ENCODE measurements at places on chromosomes 1 and 21.

GRCh38 chr1:116207126-116207735 is 96.0 kb downstream of the MAB21L3 start:
- DNase-seq: no peak

DNA sequence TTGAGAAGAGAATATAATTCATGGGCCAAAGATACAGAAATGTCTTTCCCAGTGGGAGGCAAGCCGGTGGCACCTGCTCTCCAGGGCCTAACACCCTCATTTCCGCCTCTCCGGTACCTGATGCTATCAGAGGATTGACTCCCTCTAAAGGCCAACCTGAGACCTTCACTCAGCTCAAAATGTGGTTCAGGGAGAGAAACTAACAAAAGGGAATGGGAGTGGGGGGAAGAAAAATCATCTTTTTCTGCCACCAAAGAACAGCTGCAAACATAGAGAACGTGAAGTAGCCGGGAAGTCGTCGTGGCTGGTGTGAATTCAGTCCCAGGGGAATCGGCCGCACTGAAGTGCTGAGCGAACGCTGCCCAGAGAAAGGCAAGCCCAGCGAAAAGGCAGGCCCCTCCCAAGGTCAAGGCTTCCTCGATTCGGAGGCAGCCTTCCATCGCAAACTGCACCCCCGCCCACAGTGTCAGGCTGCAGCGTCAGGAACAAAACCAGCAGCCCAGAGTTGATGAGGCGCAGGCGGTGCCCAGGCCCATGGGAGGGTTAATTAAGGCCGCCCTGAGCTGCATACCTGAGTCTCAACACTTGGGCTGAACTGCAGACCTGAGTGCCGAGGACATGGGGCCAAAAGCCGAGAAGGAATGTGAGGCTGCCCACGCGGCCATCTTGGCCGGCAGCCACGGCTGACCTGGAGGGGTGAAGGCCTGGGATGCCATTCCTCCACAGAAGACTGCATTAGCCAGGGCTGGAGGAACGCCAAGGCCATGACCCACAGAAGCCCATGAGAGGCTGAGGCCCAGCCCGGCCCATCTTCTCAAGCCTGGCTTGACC is 160.2 kb downstream of the PSMG1 start:
- DNase-seq: no peak

- peak; percentile 35 for DNase-seq
Observed at GRCh38 chr1:22176258-22176657, 33.4 kb upstream of the WNT4 start.

- no peak for DNase-seq
Observed at GRCh38 chr1:33763406-33763805, 100.5 kb upstream of the HMGB4 start.

DNA sequence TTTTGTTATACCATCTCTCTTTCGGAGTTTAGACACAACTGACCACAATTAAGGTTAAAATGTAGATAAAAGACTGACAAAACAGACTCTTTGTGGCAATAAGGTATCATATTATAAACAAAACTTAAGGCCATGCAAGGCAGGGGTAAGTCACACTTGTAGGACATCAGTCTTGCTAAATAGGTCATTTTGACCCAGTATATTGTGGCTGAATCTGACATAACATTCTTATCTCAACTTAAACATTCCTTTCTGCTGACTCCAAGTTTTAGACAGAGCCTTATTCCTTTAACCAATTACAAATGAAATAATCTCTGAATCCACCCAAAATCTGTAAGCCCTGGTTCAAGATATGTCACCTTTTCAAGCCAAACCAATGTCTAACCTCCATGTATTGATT is 733.4 kb upstream of the B3GALT2 start:
- no peak for DNase-seq

GRCh38 chr1:37814252-37814651 is 6.2 kb upstream of the YRDC start:
- no peak for DNase-seq

- no peak for DNase-seq
Observed at GRCh38 chr1:154970631-154971340, at the start of gene SHC1. SHC1 (minus strand) TSS chr1:154970747; CDS start chr1:154970526, 221 bp downstream.

- DNase-seq: no peak
Observed at GRCh38 chr1:223147873-223148272, 4.8 kb upstream of the TLR5 start.

DNA sequence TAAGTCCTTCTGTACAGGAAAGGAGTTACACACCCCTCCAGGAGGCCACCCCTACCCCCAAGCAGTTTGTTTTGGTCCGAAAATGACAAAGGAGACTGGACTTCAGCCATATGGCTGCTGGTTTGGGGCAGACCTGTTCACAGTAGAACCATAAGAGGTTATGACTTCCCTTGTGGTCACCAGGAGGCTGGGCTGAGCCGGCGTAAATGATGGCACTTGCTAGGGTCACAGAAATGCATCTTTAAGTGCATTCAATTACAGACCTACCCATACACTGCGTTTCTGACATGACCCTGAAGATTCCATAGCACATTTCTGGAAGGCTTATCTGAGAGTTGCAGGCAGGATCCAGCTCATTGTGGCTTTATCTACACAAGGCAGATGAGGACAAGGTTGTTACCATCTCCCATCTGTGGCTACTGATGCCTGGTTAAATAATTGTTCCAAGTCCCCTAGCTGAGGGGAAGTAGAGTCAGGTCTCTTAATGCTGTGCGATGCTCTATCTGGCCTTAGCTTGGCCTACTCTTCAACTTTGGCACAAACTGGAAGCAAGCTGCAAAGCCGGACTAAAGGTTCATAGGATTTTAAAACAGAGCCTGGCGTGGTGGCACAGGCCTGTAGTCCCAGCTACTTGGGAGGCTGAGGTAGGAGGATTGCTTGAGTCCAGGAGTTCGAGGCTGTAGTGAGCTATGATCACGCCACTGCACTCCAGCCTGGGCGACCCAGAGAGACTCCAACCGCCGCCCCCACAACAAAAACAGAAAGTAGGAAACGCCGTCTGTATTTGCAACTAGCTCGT is 1.7 kb upstream of the TRIM67 start:
- no peak for DNase-seq

DNA sequence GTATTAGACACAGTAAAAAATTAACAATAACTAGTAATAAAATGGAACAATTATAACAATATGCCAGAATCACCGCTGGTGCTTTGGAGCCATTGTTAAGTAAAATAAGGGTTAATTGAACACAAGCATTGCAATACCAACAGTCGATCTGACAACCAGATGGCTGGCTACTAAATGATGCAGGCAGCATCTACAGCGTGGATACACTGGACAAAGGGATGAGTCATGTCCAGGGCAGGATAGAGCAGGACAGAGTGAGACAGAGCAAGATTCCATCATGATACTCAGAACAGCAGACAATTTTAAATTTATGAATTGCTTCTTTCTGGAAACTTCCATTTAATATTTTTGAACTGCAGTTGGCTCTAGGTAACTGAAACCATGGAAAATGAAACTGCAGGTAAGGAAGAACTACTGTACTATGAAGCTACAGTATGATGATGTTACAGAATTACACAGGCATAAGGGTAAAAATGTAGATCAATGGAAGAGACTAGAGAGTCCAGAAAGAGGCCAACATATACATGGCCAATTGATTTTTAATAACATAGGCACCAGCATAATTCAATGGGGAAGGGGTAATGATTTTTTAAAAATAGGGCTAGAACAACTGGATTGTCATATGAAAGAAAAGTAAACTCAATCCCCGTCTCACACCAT is 168.7 kb downstream of the RRAGC start:
- DNase-seq: no peak

DNA sequence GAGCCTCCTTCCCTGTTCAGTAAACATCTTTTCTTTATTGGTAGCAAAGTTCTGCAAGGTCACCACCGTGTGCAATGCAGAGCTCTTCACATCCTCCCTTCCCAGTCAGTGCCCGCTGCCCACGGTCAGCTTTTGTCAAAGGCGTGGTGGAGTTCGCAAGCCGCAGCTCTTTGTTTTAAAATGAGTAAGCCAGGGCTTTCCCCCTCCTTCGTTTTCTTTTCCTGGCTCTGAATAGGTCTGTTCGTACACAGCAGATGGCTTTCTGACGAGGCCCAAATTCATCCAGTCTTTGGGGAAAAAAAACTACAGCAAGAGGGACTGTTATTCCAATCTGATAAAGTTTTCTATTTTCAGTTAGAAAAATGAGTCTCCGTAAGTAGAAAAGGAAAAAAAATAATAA is 153.2 kb downstream of the LRIG2 start:
- peak; percentile 9 for DNase-seq

DNA sequence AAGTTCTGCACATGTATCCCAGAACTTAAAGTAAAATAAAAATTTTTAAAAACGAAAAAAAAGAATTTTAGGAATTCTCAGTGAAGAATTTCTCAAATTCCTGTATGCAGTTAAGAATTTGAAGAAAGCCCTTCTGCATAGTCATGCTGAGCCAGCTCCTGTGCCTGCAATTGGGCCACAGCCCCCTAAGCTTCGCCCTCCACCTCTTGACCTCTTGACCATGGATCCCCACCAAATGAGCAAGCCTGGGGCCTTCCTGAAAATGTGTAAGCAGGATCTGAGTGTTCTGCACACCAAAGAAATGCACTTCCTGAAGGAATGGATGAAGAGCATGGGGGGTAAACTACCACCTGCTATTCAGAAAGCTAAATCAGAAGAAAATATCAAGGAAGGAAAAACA is 52.0 kb downstream of the NBPF6 start:
- DNase-seq: no peak

DNA sequence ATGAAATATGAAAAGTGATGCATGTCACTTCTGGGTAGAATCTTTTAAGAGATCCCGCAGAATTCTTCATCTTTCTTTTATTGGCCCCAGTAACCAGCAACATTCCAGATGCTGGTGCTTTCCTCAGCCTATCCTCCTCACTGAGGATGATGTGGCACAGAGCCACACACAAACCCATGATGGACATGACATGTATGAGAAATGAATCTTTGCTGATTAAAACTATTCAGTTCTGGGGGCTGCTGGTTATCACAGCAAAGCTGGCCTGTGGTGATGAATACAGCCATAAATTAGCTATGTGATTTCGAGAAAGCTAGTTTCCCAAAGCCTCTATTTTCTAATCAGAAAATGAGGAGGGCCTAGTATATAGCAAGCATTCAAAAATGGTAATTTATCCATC is 8.3 kb upstream of the ERICH3 start:
- DNase-seq: no peak

DNA sequence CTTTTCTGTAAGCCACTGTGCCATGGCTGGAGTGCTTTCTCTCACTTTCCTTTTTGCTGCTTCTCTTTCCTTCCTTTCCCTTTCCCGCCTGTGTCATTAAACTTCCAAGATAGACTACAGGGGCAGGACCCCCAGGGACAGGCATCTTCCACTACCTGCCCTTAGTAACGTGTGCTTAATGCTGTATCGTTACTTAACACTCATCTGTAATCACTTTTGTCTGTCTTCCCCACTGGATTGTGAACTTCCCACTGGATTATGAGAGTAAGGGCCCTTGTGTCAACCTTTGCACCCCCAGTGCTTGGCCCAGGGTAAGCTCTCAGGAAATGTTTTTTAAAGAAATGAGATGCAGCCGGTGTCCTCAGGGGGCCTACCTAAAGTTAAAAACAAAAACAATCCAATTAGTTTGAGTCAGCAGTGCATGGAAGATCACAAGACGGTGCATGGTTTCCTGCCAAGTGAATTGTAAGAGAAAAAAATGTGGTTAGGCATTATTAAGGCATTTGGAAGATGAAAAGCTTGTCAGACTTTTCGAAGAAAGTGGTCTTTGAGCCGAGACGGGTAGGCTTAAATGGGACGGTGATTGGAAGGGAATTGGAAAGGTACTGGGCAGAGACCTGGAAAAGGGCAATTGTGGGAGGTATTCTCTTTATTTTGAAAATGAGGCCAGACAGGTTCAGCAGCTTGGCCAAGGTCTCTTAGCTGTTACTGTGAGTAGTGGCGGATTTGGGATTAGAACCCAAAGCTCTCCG is 958 bp downstream of the LYPLAL1 start:
- DNase-seq: peak; percentile 61

GRCh38 chr1:9586147-9586766 is 2.5 kb upstream of the TMEM201 start:
- no peak for DNase-seq

DNA sequence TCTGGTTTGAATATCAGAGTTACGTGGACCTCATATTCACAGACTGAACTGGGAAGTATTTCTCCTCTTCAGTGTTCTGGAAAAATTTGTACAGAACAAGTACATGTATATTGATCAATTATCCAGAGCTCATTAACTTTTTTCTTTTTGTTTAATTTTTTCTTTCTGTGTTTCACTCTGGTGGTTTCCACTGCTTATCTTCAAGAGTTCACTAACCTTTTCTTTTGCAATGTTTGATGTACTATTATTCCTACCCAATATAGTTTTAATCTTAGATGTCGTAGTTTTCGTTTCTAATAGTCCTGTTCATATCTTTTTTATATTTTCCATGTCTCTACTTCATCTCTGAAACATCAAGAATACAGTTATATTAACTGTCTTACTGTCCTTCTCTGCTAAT is 46.5 kb downstream of the TUT4 start:
- DNase-seq: no peak

DNA sequence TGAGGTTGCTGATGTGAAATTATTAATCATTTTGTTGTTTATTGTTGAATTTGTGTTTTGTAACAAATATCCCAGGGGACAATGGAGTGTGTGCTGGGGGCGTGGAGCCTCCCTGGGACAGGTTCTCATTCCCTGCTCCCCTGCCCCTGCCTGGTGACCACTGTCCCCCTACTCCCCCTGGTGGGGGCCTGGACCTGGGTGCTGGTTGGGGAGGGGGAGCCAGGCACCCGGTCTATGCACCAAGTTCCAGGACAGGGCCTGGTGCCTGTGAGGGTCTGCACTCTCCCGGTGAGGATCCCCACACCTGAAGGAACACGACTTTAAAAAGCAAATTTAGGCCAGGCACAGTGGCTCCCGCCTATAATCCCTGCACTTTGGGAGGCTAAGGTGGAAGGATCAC is 42.4 kb downstream of the CHD5 start:
- no peak for DNase-seq

- DNase-seq: no peak
Observed at GRCh38 chr1:19878637-19878985, 3.6 kb upstream of the OTUD3 start.

GRCh38 chr21:38039841-38040240 is 123.6 kb upstream of the KCNJ6 start:
- DNase-seq: no peak

DNA sequence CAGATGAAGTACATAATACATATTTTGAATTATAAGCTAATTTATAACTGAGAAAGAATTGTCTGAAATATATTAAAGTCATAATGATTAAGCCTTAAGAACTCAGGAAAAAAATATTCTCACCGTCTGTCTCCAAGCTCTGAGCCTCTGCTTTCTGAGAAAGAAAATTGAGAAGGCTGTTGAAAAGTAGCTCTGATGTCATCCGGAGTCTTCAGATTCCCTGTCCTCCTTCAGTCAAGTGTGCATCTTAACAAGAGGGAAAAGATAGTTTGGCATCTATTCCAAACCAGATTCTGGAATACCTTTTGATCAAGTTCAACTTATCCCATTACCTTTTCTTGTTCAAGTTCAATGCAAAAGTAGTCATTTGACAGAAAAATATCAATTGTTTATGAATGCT is 50.6 kb downstream of the NRIP1 start:
- DNase-seq: no peak

GRCh38 chr1:187491082-187491720 is 662.5 kb downstream of the PLA2G4A start:
- DNase-seq: no peak

GRCh38 chr1:168811176-168811575 is 82.2 kb upstream of the DPT start:
- DNase-seq: no peak
